ENCODE measurements at places on chromosomes 3 and 15.

GRCh38 chr3:107524841-107525643 is 2.3 kb downstream of the BBX start:
- peak; percentile 33 for DNase-seq

DNA sequence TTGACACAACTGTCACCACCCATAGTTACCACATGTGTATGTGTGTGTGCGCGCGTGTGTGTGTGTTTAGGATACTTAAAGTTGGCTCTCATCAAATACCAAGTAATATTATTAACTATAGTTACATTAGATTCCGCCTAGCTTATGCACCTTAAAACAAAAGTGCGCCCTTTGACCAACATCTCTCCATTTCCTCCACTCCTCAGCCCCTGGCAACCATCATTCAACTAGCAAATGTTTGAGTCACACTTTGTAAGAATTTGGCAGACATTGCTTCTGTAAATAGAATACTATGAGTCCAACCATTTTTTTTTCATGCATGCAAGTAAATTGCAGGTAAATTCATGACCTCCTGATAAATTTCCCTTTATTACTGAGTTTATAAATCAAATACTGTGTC is 169.3 kb downstream of the GBE1 start:
- DNase-seq, result no peak

DNA sequence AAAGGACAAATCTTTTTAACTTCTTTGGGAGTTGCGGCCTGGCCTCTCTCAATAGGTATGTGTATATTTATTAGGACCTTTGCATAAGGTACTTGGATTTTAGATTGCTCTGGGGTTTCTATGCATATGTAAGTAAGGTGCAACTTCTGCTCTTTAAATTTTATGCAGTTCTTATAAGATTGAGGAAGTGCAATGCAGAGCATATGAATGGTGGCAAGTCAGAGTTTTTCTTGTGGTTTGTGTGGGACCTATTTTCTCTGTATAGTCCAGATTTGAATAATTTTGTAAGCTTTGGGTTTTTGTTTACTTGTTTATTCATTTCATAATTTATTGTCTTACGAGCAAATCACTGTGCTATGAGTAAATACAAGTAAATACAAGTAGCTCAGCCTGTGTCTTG is 101.5 kb downstream of the ATG7 start:
- no peak for DNase-seq

DNA sequence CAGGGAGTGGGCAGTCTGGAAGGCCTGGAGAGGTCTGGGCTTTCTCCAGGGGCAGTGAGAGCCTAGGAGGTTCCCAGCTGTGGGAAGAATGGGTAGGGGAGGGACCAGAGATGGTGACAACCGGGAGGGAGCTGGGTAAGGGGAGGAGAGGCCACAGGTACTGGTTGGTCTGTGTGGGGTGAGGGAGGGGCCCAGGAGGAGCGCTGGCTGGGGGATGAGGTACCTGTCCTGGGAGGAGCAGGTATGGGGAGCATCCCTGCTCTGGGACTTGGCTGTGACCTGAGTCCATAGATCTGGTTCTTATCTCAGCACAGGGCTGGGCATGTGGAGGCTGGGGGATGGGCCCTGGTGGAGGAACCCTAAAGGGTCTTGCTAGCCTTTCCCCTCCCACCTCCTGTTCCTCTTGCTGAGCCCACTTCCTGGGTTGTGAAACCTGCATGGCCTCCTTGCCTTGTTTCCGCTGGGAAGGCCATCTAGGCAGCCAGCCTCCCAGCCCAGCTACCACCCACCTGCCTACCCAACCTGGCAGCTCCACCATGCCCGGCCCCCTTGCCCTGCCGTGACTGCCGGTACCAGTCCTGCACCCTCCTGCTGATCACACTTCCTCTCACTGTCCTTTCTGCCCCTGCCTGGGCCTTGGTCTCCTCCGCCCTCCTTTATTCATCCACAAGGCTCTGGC is 11.0 kb downstream of the PRKCD start:
- DNase-seq, result no peak

DNA sequence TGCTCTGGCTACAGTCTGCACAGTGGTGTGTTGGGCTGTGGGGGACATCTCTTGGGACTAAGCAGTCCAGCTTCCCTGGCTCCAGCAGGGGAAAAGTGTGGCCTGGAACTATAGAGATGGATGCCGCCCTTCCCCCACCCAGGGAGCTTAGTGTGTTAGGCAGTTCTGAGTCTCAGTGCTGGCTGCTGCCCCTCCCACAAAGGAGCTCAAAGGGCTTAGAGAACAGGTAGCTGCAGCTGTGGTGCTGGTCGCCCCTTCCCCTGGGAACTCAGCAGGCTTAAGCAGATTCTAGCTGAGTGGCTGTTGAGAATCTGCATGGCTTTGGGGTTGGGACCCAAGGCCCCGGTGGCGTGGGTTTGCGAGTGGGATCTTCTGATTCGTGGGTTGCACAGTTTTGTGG is 190.8 kb downstream of the PDCD6IP start:
- DNase-seq, result no peak

DNA sequence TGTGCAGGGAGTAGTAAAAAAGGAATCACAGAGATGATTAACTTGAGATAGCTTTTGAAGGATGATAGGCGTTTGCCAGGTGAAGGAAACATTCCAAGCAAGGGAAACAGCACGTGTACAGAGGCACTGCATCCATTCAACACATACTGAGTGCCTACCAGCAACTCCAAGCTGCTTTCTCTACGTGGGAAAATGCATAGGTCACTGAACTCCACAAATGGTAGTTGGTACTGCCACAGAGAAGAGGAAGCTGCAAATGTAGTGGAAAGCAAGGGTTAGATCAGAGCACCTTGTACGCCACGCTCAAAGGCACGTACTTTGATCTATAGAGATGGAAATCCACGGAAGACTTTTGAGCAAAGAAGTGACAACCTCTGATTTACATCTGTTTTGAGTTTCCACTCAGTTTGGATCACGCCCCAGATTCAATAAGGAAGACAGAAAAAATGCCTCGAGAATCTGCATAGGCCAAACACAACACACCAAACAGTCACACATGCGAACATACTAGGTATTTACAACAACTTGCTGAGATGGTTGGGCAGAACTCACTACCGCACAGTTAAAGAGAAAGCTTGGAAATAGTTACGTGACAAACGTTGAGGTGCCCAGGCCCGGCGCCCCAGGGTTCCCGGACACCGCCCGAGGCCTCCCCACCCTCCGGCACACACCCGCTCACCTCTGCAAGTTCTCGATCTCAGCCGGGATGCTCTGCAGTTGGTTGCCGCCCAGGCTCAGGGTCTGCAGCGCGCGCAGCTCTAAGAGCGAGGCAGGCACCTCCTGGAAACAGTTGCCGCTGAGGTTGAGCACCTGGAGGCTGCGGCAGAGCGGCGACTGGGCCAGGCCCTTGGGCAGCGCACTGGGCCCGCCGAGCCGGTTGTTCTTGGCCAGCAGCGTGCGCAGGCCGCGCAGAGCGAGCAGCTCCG is 826 bp downstream of the LRRC58 start:
- DNase-seq, result no peak

GRCh38 chr3:102248981-102249705 is 185.7 kb upstream of the ZPLD1 start:
- no peak for DNase-seq

GRCh38 chr15:99058421-99058870 is 46.4 kb upstream of the SYNM start:
- DNase-seq, result no peak

- no peak for DNase-seq
Observed at GRCh38 chr3:170054204-170054603, 16.4 kb downstream of the GPR160 start.

GRCh38 chr3:164577667-164578210 is 500.6 kb downstream of the SI start:
- DNase-seq, result no peak

DNA sequence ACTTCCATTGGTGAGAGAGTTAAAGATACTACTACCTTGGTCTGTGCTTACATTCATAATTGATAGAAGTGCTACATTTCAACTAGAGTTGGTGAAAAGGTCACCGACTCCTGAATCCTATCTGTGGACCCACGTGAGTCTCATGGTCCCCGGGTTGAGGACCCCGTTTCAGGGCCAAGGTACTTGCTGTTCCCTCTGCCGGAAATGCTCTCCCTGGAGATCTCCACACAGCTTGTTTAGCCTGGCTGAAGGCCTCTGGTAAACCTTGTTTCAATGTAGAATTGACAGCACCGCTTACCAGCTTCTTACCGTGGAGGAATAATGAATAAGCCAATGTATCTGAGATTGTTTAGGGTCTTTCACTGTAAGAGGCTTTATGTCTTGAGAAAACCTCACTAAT is 226.0 kb upstream of the GOLGA6L4 start:
- DNase-seq, result no peak

DNA sequence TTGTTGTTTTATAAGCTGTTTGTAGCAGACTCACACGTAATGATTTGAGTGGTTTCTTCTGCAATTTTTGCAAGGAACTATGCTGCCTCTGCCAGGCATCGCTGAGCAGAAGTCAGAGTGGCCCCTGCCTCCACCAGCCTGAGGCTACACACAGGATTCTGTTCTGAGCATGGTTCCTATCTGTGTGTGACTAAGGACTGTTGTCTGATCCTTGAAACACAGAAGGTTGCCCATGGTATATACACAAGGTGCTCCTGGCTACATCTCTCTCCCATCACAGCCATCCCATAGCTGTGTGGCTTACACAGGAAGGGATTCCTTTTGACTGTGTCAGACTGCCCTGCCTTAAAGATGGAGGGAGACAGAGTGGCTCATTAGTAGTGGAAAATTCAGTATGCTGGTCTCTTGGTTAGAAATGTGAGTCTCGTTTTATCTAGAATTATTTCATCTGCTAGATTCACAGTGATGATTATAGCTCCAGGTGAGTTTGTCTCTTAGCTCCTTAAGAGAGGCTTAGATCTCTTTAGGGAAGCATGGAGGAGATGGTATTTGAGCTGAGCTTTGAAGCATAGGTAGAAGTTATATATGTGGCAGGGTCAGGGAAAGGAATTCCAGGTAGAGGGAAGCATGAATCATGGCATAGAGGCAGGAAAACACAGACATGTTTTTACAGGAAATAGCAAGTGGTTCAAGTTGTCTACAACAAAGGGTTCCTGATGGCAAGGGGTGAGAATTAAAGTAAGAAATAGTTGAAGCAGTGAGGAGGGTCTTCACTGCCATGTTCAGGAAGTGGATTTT is 37.5 kb downstream of the SNAPC5 start:
- DNase-seq, result no peak

DNA sequence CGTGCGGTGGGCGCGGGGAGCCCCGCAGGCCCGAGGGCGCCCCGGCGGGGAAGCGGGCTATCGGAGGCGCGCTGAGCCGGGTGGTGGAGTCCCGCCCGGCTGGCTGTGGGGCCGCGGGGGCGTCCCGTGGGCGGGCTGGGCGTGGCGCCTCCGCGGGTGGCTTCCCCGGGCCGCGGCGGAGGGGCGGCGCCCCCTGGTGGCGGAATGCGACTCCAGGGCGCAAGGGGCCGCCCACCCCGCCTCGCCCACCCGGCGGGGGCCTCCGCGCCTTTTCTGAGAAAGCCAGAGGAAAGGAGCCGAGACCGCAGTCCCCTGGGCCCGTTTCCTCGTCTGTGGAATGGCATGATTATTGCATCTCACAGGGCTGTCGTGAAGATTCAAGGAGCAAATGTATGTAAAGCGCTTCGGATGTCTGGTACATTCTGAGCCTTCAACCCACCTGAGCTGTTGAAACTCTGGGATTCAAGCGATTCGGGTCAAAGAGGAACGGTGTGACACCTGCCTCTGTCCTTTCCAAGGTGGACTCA is 31.9 kb upstream of the RAB6B start:
- DNase-seq, result peak; percentile 57

DNA sequence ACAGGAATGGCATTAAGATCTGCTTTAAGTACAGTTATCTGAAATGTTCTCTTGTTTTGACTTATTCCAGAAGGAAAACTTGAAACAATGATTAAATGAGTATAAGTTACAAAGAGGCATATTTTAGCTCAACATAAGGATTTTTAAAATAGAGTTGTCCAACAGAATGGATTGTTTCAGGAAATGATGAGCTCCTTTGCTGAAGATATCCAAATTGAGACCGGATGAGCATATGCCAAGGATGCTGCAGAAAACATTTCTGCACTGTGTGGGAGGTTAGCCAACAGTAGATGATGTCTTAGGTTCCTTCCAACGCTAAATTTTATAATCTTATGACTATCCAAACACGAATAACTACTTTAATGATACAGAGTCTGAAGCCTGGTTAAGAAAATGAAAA is 226.5 kb upstream of the NANOGP8 start:
- no peak for DNase-seq

- no peak for DNase-seq
Observed at GRCh38 chr3:33426630-33427317, 13.4 kb downstream of the UBP1 start.

DNA sequence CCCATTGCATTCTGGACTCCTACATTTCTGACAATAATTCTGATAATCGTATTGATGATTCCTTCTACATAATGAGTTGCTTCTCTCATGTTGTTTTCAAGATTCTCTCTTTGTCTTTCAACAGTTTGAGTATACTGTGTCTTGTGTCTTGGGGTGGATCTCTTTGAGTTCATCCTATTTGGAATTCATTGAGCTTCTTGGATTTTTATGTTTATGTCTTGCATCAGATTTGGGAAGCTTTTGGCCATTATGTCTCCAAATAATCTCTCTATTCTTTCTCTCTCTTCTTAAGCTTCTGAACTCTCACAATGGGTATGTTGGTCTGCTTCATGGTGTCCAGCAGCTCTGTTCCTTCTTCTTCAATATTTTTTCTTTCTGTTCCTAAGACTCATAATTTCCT is 592.2 kb downstream of the FHIT start:
- DNase-seq, result no peak

DNA sequence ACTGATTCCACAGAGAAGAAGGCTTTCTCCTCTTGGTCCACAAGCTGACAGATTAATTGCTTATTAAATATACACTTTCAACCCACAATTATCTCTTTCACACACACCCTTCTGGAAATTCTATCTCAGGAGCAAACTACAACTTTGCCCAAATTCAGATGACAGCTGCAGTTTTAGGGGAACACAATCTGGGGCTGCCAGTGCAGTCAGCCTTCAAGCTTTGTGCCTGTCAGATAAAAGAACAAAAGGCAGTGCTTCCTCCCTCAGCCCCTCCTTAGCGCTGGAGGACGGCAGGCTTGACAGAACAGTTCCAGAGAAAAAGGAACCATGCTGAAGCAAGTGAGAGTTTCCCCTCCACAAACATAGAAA is 99.6 kb downstream of the TMCC1 start:
- DNase-seq, result no peak

GRCh38 chr15:78073046-78073787 is 4.3 kb downstream of the TBC1D2B start:
- no peak for DNase-seq

- DNase-seq, result no peak
Observed at GRCh38 chr3:89565098-89565497, 457.7 kb downstream of the EPHA3 start.

DNA sequence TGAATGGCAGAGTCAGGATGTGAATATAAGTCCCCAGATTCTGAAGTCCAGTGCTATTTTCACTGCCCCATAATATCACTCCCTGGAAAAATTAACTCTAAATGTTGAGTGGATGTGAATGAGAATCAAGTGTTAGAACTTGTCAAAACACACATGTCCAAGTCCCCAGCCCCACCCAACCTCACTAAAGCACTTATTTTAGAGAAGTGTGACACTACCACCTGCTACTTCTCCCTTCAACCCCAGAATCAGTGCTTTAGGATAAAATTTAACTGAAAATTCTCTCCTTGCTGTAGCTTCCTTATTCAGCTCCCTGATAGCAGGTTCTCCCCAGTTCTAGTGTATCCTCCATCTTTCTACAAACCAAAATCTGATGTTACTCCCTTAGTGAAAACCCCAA is 35.8 kb downstream of the HERC1 start:
- no peak for DNase-seq
